GM23248 (cell line): ENCODE measurements at places on chromosomes 3 and 15. TPM values are rescaled to one million over a fixed set of nuclear protein-coding genes. Genes with fewer than 3 reads are reported as not detected.

The FOXB1 gene
- not detected in 2 replicates for polyA plus RNA-seq

DNA sequence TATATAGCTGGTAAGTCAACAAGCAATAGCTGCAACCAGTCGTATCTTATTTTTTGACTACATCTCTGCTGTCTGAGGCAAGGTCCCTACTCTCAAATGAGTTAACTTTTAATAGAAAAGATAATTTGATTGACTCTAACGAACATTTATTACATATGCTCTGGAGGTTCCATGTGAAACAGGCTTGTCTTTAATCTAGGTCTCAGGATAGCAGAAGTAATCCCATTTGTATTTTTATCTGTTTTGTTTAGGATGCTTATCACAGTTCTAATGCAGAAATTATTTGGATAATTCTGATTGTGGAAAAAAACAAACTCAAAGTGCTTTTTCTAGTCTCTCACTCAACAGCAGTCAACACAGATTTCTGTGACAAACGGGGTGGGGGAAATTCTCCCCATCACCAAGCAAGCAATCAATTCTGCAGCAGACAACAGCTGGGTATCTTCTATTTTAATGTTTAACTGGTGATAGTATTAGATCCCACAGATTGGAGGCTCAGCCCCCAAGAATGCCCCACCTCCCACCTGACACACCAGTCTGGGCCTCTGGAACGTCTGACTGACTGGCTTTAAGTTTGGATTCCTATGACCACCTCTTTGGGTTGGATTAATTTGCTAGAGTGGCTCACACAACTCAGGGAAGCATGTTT is 58.8 kb downstream of the ITPR1 start:
- no peaks in the 10 kb centered on the region for H3K36me3 ChIP-seq
- no peaks in the 10 kb centered on the region for H3K4me1 ChIP-seq
- no peak for DNase-seq
- no peaks in the 10 kb centered on the region for H3K27me3 ChIP-seq
- no peak overlapping the region for H3K4me3 ChIP-seq
- H3K27ac ChIP-seq: no peak overlapping the region

DNA sequence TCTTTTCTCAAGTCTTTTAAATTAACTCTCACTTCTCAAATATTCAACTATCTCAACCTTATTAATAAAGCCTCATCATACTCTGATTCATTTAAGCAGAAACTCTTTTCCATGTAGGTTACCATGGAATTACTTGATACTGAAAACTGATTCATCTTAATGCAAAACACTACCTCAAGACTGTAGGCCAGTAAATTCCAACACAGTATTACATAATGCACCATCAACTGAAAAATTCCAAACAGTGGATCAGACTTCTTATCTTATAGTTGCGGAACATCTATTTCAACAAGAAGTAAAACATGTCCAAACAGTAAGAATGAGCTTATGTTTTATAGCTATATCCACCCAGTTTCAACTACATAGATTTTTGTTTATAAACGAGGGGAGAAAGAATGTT is 124.5 kb downstream of the PEAK1 start:
- no peak overlapping the region for H3K4me3 ChIP-seq
- peaks cover 25% of the 10 kb centered on the region for H3K4me1 ChIP-seq
- peak overlapping the region; percentile 52 for H3K27ac ChIP-seq
- DNase-seq: peak; percentile 66

GRCh38 chr3:5057857-5058324 is 64.2 kb upstream of the ARL8B start:
- no peaks in the 10 kb centered on the region for H3K27me3 ChIP-seq
- peak overlapping the region; percentile 92 for H3K27ac ChIP-seq
- no peaks in the 10 kb centered on the region for H3K36me3 ChIP-seq
- H3K4me3 ChIP-seq: no peak overlapping the region; the same call in 1 of the 2 replicates
- H3K4me1 ChIP-seq: peaks cover 44% of the 10 kb centered on the region
- peak; percentile 93 for DNase-seq

GRCh38 chr15:89396723-89397652 is 62.4 kb upstream of the POLG start:
- H3K4me3 ChIP-seq: no peak overlapping the region
- no peaks in the 10 kb centered on the region; the same call in 1 of the 2 replicates for H3K4me1 ChIP-seq
- no peaks in the 10 kb centered on the region for H3K36me3 ChIP-seq
- DNase-seq: no peak

DNA sequence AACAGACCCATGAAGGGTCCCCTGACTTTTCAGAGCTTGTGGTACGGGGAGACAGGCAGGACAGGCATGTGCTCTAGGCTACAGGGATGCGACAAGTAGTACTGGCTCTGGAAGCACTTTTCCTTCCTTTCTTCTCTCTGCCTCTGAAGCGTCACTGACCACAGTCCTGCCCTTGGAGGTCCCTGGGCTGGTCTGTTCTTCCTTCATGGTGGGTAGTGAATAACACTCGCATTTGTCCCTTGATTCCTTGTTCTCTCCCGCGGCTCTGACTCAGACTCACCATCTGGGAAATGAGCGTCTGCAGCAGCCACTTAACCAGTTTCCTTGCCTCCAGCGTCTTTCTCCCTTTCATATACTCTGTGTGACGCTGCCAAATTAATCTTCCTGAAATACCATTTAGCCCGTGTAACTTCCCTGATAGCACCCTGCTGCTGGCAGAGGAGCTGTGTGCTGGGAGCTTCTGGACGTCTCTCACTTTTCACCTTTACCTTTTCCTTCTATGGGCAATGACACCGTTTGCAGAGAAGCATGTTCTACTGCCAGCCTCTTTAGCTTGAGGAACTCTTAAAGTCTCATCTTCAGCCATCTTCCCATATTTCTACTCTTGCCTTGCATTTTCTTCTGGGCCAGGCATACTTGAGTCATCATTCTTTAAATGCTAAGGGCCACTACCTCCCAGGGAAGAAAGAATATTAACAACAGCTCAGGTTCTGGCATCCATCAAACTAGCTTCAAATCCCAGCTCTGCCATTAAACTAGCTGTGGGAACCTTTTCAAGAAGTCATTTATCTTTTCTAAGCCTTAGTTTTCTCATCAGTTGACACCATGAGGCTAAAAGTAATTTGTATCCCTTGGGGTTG is 33.6 kb downstream of the TMEM45A start:
- peak; percentile 98 for DNase-seq

DNA sequence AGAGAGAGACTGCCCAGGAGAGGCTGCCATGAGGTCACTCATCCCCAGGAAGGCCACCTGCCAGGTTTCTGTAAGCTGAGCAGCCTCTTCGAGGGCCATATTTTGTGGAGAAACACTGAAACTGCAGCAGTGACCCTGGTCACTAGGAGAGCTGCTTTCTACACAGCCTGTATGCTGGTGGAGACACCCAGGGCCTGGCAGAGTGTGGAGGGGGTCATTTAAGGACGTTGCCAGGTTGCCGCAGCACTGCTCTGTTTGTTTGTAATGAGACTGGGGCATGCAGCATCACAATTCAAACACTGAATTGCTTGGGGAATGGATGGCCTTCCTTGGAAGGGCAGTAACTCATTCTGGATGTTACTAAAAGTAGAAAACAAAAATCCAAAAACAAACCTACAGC is 104.9 kb upstream of the TRIM42 start:
- peaks cover 12% of the 10 kb centered on the region for H3K27me3 ChIP-seq
- no peak for DNase-seq
- H3K36me3 ChIP-seq: no peaks in the 10 kb centered on the region
- no peak overlapping the region for H3K4me3 ChIP-seq
- no peaks in the 10 kb centered on the region for H3K4me1 ChIP-seq

GRCh38 chr3:38105525-38105924 is 31.4 kb downstream of the ACAA1 start:
- H3K27me3 ChIP-seq: peaks cover 11% of the 10 kb centered on the region
- no peak overlapping the region for H3K27ac ChIP-seq
- H3K4me3 ChIP-seq: no peak overlapping the region
